Mucosa of descending colon (tissue), 3 donors: ENCODE measurements at places on chromosomes 7 and 10.

GRCh38 chr10:71501402-71501801 lies 104.7 kb downstream of the CDH23 start:
- no peak for DNase-seq

DNA sequence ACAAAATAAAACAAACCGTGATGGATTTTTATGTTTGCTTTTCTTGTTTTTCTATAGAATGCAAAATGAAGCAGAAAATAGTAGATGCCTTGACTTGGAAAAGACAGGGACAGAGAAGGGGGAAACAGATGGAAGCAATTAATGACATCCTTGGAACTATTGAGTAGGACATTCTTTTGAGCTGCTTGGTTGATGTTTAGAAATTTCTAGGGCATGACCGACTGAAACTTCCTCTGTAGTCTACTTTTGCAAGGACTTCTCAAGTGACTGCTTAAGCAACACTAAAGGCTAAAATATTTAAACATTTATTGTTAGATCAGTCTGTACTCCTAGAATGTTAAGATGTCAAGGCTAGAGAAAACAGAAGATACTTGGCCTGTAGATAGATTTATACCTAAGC lies 49.4 kb downstream of the VCL start:
- no peak for DNase-seq

DNA sequence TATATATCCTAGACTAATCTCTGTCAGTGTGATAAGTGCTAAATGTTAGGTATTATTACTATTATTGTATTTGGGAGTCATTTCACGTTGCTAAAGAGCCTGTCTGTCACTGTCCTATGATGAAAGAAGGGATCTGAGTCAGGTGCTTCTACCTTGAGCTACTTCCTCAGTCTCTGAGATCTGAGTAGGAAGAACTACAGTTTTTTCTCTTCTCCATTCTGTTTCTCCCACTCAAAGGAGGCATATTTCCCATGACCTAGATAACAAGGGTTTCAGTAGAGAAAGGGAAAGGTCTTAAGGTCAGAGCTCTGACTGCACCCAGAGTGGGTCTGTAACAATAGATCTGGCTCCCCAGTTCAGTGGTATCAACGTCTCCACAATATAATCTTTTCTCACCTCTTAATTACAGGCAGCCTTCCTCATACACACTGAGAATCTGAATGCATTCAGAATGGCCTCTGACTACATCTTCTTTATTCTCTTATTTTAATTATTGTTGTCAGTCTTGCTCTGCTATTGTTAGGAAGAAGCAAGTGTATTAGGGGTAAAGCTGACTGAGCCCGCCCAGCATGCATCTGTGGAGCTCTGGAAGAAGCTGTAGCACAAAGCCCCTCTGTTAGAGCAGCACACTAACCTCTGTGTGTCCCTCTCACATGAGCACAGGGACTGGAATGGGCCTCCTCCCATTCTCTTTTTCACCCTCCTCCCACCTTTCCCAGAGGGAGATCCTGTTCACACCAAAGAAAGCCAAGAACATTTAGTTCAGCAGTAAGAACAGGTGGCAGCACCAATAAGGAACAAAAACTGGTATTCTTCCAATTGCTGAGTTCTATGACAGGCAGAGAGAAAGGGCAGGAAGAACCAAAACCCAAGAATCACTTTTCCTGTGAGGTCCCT lies 38.1 kb downstream of the USP54 start:
- no peak for DNase-seq

GRCh38 chr7:35705932-35706461 lies 11.1 kb upstream of the HERPUD2 start:
- DNase-seq: no peak

- no peak for DNase-seq
Observed at GRCh38 chr10:119233123-119233820, 25.9 kb downstream of the GRK5 start.
